ENCODE measurements at places on chromosomes 6 and 20.

GRCh38 chr6:134735461-134735860 is 214.4 kb downstream of the ALDH8A1 start:
- DNase-seq = no peak

GRCh38 chr6:3352678-3353077 is 93.9 kb downstream of the PSMG4 start:
- no peak for DNase-seq

GRCh38 chr20:47872341-47872740 is 87.1 kb upstream of the SULF2 start:
- no peak for DNase-seq

GRCh38 chr6:41878246-41878645 is 16.9 kb downstream of the USP49 start:
- peak; percentile 12 for DNase-seq

GRCh38 chr6:139742671-139743070 is 368.2 kb upstream of the CITED2 start:
- DNase-seq = no peak

DNA sequence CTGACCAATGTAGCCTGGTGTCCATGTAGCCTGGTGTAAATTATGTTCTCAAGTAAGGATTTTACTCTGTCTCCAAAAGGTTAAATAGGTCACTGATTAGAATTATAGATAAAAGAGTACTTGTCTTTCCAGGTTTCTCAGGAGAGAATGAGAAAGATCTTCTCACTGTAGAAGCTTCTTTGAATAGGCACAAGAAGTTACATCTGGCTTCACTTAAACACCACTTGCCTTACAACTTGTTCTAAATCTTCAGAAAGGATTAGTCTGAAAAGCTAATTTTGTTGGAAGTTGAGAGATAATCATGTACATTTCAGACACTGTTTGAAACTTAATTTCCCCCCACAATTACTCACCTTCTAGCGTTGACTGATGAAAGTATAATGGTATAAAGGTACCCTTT is 275.3 kb downstream of the FARS2 start:
- DNase-seq = no peak

- no peak for DNase-seq
Measured at GRCh38 chr6:165183071-165183470, 126.3 kb downstream of the C6orf118 start.

GRCh38 chr6:51203504-51203903 is 384.8 kb downstream of the TFAP2B start:
- DNase-seq = no peak

DNA sequence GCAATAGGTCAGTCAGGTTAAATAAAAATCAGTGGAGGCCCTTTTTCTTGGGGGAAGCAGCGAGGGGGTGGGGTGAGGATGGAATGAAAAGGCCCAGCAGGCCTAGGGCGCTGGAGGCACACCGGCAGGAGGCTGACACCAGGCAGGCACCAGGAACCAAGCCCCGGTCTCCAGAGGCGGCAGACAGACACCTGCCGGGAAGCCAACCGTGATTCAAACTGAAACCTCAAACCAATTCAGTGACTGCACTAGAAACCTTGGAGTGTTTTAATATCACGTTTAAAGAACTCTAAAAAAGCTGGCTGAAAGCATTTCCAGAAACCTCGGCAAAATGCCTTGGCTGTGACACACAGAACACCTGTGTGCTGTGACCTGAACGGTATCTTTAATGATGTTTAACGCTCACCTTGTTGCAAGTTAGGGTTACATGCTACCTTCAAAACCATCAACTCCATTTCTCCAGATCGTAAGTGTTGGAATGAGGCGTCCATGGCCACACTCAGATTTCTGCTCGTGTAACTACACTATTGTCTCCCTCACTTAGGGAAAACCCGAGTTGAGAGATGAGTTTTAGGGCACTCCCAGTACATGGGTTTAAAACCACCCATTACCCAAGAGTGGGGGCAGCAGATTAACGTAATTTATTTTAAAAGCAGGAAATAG is 27.2 kb downstream of the DIDO1 start:
- no peak for DNase-seq

DNA sequence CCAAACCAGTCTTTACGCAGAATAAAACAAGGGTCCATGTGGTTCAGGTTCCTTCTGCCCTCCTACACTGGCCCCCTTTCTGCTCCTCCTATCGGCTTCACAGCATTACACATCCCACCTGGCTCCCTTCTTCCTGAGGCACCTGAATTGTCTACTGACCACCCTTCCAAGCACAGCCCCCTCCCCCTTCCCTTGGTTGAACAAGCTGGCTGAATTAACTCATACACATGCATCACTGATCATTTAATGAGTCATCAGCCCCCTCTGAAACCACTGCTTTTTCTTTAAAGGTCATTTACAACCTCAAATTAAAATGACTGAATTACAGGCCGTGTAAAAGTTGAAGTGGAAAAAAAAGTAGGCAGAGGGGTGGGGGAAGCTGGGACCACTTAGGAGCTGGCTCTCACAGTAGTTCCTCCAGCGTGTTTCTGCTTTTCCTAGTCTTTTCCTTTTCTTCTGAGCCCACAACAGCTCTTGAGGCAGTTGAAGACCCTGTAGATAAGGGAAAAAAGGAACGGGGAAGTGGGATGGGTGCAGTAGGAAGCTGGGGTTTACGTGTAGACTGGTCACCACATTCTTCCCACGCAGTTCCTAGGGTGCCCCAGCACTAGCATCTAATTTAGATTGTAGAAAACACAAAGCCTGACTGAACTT is 67.6 kb downstream of the FYN start:
- peak; percentile 42 for DNase-seq

GRCh38 chr20:57236813-57237584 is 29.4 kb downstream of the BMP7 start:
- DNase-seq = no peak

- no peak for DNase-seq
Measured at GRCh38 chr6:30767158-30767943, 23.0 kb upstream of the IER3 start.

DNA sequence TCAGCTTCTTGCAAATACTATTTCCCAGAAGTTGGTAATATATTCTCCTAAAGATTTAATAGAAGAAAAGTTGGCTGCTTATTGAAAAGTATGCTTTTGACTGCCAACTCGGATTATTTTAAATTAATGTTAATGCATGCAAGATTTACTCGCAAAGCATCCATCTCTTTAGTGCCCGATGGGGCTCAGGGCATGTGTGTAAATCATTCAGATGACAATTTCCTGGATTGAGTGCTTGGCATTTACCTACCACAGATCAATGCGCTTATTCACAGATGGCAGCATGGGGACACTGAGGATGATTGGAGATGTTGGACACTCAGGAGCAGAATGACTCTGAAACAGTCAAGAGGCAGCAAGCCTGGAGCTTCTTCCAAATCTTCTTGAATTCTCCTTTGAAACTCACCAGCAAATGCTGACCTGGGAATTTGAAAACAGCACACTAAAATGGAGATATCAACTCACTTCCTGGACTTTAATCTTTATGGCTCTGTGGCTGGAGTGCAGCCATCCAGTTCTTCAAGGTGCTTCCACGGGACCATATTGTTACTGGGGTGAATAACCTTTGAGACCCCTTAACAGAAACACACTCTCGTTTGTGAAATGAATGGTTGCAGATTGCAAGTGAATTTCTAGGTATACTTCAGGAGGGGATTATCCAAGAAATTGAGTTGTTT is 34.1 kb upstream of the TIAM2 start:
- no peak for DNase-seq

- peak; percentile 27 for DNase-seq
Measured at GRCh38 chr6:30490026-30490876, 942 bp downstream of the HLA-E start.

DNA sequence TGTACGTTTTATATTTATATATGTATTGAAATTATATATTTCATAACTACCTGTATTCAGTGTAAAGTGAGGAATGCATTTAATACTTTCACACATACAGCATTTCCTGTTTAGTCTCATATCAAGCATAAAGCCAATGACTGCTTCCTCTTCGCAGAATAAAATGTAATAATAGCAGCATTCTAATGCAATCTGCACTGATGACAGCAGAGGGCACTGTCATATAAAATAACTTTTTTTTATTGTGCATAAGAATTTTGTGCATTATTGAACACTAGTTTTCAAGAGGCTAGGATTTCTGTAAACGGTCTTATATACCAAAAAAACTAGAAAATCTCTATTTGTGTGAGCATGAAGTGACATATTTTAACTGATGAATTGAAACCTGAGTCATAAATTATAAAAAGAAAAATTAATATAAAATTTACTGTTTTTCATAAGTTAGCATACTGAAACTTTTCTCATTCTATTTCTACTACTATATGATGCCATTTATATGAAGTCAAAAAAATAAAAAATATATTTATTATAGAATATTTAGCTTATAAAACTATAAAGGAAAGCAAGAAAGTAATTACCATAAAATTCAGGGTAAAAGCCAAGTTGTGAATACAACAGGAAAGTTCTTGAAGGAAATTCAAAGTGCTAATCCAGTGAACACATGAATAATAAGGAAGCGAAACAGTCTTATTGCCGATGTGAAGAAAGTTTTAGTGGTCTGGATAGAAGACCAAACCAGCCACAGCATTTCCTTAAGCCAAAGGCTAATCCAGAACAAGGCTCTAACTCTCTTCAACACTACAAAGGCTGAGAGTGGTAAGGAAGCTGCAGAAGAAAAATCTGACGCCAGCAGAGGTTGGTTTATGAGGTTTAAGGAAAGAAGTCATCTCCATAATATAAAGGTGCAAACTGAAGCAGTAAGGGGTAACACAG is 36.3 kb downstream of the RNF146 start:
- DNase-seq = peak; percentile 6

GRCh38 chr20:48139262-48140041 is 354.2 kb upstream of the SULF2 start:
- DNase-seq = peak; percentile 79

DNA sequence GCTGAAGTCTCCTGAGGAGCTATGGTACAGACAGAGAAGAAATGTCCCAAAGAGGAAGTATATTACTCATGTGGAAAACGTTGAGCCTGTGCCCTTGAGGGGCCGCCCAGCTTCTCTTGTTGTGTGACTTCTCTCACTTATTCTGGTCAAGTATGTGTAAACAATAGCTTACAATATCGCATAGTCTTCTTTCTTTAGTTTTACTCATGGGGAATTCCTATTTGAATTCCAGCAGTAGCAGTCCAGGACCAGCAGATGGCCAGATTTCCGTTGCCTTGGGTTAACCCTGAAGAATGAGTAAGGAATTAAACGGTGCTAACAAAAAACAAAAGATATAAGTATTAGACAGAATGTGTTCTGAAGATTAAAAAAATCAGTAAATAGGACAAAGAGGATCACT is 522.0 kb upstream of the GJE1 start:
- peak; percentile 2 for DNase-seq

DNA sequence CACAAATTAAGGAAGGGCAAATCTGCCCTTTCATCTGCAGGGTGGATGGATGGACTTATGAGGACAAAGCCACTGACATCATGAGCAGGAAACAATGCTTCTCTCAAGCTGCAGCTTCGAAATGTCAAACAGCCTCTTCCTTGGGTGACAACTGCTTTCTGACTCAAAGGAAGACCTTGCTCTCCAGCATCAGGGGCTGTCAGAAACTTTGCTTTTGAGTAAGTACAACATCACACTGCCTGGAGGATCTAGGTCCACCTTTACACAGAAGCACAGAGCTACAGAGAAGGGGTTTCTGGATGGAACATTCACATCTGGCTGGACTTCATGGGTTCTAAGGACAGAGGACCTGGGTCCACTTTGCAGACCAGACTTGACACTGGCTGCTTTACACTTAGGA is 5.9 kb downstream of the CST1 start:
- DNase-seq = no peak

GRCh38 chr6:32371229-32371628 is 474 bp downstream of the TSBP1 start:
- DNase-seq = no peak

DNA sequence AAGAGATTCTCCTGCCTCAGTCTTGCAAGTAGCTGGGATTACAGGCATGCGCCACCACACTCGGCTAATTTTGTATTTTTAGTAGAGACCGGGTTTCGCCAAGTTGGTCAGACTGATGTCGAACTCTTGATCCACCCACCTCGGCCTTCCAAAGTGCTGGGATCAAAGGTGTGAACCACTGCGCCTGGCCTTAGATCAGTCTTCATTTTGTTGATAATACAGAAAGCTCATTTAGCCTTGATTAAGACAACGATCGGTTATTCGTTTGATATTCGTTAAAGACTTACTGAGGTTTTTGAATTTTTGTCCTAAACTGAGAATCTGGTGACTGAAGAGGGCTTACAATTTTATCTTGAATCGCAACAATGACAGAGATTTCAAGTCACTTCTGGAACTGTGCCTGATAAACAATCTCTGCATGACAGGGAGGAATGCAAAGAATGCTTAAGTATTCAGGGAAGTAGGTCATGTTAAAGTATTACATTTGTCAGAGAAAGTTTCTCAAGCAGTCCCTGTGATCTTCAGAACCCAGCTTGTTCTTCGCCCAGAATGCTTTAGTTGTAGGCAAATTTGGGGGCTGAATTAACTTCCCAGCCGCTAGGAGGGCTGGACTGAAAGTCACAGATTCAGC is 14.8 kb downstream of the AKAP12 start:
- no peak for DNase-seq
